Ovary (tissue), 10 donors: ENCODE measurements at places on chromosomes 3 and 15. TPM values are rescaled to one million over a fixed set of nuclear protein-coding genes. Genes with fewer than 3 reads are reported as not detected.

Gene BFSP2
- total RNA-seq, result not detected

Gene APH1B
- total RNA-seq, result 22.6 TPM

Gene SLC15A2
- total RNA-seq, result 1.5 TPM

Gene EFCAB12
- total RNA-seq, result 0.94 TPM

DNA sequence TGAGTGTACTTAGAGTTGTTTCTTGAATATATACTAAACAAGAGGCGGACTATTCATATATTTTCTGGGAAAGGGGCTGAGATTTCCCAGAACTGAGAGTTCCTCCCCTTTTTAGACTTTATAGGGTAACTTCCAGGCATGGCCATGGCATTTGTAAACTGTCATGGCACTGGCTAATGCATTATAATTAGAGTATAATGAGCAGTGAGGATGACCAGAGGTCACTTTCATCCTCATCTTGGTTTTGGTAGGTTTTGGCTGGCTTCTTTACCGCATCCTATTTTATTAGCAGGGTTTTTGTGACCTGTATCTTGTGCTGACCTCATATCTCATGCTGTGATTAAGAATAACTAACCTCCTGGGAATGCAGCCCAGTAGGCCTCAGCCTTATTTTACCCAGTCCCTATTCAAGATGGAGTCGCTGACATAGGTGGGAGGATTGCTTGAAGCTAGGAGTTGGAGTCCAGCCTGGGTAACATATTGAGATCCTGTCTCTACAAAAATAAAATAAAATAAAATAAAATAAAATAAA, 91.4 kb downstream of the MOBP start:
- no peaks in the 10 kb centered on the region for H3K27me3 ChIP-seq
- H3K4me1 ChIP-seq, result no peaks in the 10 kb centered on the region
- H3K27ac ChIP-seq, result no peak overlapping the region
- no peak for DNase-seq
- H3K36me3 ChIP-seq, result no peaks in the 10 kb centered on the region
- no peak overlapping the region for H3K4me3 ChIP-seq

DNA sequence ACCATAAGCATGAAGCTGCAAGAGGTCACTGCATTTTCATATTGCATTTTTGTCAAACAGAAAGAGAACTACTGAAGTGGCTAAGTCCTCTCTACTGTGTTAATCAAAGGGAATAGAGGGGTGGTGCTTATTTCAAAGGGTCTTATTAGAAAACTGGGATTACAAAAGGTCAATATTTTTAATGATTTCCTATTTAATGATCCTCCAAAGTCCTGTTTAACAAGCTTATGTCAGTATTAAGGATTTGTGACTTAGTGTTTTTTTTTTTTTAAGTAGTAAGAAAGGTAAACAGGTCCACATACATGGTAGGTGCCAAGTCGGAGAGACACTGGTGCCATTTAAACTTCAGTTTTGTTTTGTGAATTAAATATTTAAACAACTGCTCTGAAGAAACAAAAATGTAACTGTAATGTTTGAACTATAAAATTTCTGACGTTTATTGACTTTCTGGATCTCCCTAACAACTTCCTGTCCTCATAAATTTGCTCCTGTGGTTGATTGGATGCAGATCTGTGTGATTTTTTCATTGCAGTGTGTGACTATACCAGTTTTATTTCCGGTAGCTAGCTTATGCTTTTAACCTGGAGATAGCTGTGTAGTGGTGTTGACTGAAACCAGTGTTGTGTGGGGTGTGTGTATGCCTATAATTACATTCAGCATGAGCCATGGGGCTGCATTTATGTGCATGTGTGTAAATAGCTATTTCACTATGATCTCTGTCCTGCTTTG, 8.6 kb upstream of the CACNA1D start:
- no peaks in the 10 kb centered on the region for H3K36me3 ChIP-seq
- no peak overlapping the region for H3K4me3 ChIP-seq
- no peak for DNase-seq
- no peaks in the 10 kb centered on the region for H3K27me3 ChIP-seq

GRCh38 chr3:70658513-70659310, 346.3 kb upstream of the MDFIC2 start:
- no peaks in the 10 kb centered on the region for H3K27me3 ChIP-seq
- no peak overlapping the region for H3K27ac ChIP-seq
- no peaks in the 10 kb centered on the region for H3K36me3 ChIP-seq
- H3K4me3 ChIP-seq, result no peak overlapping the region
- no peak for DNase-seq

- no peak overlapping the region for H3K4me3 ChIP-seq
- DNase-seq, result no peak
- H3K4me1 ChIP-seq, result no peaks in the 10 kb centered on the region
- H3K36me3 ChIP-seq, result no peaks in the 10 kb centered on the region
Observed at GRCh38 chr3:61073566-61074165, 177.6 kb downstream of the FHIT start.
